Activated CD4-positive, CD25-positive, alpha-beta regulatory T cell (primary cell): ENCODE measurements at places on chromosomes 7 and 10.

- DNase-seq: no peak
Measured at GRCh38 chr7:133886086-133886485, 241.1 kb upstream of the LRGUK start.

- no peak for DNase-seq
Measured at GRCh38 chr10:124693801-124694416, 50.3 kb downstream of the FAM53B start.

GRCh38 chr10:79116801-79117723, 48.3 kb downstream of the ZMIZ1 start:
- no peak for DNase-seq

DNA sequence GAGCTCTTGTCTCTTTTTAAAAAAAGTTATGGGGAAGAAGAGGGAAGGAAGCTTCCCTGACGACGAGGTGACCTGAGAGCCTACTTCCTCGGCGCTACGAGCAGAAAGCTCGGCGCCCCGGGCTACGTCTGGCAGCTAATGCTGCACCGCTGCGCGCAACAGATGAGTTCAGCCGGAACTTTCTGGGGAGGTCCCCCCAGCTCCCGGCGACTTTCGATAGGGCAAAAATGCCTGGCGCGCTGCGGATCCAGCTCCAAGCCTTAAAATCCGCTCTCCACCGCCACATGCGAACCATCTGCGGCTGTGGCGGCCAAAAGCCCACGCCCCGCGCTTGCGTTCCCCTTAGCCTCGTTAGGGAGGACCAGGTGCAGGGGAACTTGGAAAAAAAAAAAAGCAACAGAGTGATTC, 621 bp downstream of the P4HA1 start:
- DNase-seq: peak; percentile 29

DNA sequence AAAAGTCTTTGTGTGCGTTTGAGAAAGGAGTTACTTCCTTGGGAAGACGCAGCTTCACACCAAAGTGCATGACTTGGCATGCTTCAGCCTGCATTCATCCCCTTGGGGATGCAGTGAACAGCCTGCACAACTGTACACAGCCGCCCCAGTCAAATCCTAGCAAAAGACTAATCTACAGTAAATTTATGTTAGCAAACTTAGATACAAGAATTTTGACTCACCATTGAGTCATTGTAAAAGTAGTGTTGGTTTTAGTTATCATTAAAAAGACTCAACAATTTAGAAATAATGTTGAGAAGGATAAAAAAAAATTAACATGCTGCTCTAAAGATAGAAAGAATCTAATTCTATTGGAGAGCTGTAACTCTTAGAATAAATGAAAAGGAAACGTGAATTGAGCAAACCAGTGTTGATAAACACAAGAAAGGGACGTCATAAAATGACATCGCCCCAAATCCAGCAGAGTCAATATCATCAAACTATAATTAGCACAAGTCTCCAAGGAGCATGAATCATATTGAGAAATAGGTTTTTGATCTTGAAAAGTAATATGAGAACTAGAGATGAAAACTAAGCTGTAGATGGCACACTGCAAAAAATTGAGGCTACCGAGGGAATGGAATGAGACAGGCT, 11.9 kb upstream of the OPTN start:
- DNase-seq: no peak

DNA sequence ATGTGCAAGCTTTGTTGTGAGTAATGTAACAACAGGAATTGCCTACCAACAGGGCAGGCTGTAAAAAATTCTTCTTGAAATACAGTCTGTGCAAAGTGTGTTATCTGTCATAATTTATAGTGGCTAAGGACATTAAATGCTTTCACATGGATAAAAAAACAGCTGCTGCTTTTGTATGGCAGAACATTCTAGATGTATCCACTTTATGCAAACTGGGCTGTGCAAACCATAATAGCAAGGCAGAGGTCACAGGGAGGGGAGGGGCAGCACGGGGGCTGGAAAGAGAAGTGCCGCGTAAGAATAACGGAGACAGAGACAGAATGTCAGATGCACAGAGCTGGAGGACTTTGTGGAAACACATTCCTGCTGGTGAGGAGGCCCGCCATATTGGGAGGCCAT, 86.1 kb downstream of the VOPP1 start:
- no peak for DNase-seq

- DNase-seq: no peak
Measured at GRCh38 chr10:108187408-108188012, 1023.0 kb upstream of the SORCS1 start.

- no peak for DNase-seq
Measured at GRCh38 chr7:73668886-73669230, 1.2 kb downstream of the VPS37D start.

DNA sequence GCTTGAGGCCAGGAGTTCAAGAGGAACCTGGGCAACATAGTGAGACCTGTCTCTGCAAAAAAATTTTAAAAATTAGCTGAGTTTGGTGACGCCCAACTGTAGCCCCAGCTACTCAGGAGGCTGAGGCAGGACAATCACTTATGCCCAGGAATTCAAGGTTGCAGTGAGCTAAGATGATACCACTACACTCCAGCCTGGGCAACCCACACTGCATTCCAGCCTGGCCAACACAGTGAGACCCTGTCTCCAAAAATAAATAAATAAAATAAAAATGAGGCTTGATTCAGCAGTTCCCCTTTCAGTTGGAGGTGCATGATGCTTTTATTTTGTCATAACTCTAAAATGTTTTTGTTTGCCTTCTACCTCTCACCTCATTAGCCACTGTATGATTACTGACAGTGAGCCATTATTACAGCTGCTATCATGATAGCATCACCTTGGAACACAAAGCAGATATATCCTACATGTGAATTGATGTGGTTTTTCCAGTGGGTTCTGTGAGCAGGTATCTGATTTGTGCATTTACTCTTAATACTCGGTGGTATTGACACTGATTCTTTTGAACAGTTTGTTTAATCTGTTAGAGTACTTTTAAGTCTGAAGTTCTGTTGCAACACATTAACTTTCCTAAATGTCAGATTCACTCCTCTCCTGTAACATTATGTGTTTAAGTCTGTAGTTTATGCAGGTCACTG, 49.1 kb downstream of the ARID5B start:
- no peak for DNase-seq

DNA sequence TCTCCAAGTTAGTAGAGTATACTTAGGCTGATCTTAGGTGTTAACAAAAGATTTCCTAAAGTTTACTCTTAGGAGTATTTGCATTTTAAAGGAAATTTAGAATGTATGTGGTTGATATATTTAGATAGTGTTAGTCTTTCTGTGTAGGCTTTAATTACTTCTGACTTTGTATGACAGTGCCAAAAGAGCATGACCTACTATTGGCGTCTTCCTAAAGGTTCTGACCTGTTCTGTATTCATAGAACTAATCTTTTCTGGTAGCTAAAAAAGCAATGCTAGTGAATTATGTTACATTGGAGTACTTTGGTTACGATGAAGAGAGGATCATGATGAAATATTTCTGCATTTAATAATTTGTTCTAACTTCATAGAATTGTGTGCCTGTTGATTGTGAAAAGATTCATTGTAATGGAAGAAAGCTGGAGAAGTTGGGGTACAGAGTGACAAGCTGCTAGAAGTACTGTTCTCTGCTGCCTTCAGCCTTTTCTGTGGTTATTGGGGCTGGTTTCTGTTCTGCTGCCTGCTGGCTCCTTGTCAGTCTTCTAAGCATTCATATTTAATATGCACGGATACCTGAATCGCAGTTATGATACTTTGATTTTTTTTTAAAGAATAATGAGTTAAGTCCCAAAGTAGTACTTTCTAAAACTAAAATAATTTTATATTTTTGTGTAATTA, 13.2 kb downstream of the WAC start:
- DNase-seq: no peak

- DNase-seq: peak; percentile 33
Measured at GRCh38 chr10:73865459-73866442, 8.6 kb downstream of the CAMK2G start.

GRCh38 chr10:48284002-48284546, 9.6 kb upstream of the FRMPD2 start:
- no peak for DNase-seq

DNA sequence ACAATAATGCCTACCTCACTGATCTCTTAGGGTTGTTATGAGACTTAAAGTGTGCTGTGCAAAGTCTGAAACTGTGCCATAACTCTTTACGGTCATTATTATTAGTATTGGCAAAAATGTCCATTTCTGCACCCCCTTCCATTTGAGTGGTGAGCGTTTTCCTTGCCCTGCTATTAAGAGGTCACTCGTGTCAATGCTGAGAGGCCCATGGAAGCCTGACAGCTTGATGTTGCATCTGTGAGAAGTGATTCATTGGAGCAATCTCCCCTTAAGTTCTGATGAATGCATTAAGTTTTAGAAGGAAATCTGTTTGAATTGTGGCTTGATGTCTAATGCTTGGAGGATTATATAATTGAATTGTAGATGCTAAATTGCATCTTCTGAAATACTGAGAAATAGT, 253.3 kb downstream of the FRMD4A start:
- no peak for DNase-seq

- DNase-seq: no peak
Measured at GRCh38 chr7:131016230-131016629, 282.2 kb upstream of the KLF14 start.

- DNase-seq: no peak
Measured at GRCh38 chr10:130857631-130858295, 453.8 kb downstream of the TCERG1L start.

DNA sequence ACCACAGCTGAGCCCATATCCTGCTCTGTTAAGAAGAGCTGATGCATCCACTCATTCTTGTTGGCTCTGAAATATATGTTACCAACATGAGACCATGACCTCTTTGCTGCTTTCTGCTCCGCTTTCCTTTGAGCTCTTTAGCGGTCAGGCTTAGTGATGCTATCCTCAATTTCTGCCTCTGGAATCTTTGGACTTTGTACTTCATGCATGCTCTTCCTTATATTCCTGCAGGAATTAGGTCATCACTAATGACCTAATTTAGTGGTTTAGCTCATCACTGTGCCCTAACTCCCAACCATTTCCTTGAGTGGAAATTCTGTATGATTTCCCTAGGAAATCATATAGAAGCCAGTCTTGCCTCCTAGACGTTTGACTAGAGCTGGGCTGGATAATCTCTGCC, 119.5 kb downstream of the AOAH start:
- no peak for DNase-seq

GRCh38 chr10:89805599-89806013, 104.2 kb downstream of the KIF20B start:
- no peak for DNase-seq

DNA sequence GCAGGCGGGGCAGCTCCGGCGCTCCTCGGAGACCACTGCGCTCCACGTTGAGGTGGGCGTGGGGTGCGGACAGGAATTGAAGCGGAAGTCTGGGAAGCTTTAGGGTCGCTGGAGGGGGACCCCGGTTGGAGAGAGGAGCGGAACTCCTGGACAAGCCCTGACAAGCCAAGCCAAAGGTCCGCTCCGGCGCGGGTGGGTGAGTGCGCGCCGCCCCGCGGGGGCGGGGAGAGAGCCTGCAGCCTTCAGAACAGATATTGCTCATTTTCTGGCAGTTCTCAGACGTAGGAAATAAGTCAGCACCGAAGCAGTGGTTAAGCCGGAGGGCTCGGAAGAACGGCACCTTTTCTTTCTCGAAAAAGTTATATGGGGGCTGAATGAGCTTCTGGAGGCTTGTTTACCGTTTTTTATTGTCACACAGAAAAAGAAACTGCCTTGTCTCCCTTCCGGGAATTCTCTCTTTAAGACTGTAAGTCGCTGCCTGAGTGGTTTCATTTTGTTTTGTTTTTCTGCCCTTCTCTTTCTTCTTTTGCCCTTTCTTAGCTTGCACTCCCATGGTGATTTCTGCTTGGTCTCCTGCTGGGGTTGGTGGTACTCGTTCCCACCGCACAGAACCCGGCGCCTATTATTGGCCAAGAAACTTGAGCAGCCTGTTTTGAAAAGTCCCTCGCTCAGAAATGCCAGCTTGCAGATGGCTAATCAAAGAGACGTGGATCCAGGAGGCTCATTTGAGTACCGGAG, 732 bp downstream of the FAS start:
- DNase-seq: peak; percentile 38

- DNase-seq: no peak
Measured at GRCh38 chr10:11279314-11279713, 261.6 kb downstream of the CELF2 start.

DNA sequence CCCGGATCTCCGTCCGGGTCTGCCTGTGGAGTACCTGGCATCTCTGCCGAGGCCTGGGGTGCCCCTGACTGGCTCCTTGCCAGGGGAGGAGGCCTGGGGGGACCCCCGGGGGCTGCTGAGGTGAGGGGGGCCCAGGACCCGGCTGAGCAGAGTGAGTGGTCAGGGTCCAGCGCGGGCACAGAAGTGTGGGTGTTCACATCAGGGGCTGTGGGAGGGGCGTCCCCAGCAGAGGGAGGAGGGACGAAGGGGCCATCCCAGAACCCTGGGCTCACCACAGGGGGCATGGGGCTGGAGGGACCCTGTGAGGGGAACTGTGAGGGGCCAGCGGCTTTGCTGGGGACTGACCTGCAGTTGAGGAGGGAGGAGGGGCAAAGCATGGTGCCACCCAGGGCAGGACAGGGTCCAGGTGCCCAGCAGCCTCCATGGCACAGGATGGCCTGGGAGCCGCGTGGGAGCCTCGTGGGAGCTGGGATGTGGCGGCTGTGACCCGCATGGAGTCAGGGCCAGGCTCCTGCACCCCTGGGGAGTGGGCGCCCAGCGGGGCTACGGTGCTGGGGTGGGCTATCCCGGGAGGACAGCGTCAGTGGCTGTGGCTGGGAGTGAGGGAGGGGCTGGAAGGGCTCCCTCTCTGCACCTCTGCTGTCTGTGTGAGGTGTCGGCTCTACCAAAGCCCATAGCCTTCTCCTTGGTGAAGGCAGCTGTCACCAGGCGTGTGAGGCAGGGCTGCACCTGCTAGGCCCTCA, 91.2 kb downstream of the DNAJB6 start:
- no peak for DNase-seq

- no peak for DNase-seq
Measured at GRCh38 chr10:35259769-35260397, 76.4 kb upstream of the CCNY start.

- no peak for DNase-seq
Measured at GRCh38 chr7:140314573-140315480, 83.5 kb downstream of the SLC37A3 start.

DNA sequence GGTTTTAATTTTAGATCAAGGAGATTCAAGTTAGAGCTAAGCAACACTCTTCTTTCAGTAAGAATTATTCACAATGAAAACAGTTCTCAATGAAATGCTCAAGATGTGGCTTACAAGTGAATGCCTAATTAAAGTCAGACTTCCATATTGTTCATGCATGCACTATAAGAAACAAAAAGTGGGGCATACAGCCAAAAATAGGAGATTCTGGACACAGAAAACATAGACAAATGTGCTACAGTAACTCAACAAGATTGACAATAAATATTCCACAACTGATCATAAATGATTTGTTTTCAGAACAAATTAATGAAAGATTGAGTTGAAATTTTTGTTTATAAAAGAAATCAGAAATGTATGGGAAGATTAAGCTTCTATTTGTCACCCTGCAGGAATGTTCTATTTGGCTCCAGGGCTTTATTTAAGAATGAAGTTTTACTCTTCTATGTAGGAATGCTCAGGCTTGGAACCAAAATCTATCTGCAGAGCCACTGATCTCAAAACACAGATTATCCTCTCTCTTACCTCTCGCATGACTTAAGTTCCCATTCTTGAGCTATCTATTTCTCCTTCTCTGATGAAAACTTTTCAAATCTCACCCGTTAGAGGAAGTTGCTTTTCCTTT, 89.0 kb upstream of the PIP4K2A start:
- no peak for DNase-seq

GRCh38 chr10:133251388-133252222, 13.9 kb downstream of the VENTX start:
- no peak for DNase-seq

GRCh38 chr7:130095812-130096211, 25.5 kb downstream of the KLHDC10 start:
- no peak for DNase-seq
